ENCODE measurements at places on chromosomes 2 and 18.
A peak's percentile ranks its signal among the peaks of the same experiment; 100 is the strongest.

DNA sequence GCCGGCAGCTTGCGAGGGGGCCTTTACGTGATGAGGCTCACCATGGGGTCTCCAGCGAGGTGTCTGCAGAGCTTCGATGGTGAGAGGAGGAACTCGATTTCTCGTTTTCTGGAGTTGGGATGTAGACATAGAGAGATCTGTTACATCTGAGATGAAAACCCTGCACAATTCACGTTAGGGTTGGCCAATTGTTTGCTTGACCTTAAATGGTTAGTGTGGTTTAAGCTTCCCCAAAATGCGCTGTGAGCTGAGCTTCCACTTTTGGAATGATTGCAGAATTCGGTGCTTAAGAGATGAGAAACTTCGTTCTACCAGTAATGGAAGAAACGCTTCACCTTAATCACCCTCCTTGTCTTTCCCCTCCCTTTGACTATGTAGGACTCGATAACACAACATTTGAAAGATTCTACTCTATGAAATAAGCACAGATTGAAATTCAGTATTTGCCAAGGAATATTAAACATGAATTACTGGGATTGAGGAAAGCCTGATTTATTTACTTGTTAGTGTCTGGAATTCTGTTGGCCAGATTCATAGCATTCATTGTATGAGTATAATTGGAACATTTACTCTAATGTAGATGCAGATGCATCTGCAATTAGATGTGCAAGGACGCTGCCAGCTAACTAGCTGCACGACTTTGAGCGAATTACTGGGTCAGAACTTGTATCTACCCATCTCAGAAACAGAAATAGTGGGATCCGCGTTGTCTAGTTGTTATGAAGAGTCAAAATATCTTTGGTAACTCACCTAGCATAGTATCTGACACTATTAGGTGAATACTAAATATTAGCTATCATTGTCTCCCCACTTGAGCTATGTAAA lies 1.6 kb upstream of the KLF7 start:
- no peak for DNase-seq

GRCh38 chr2:74436848-74437695 lies 4.7 kb downstream of the RTKN start:
- DNase-seq: no peak

DNA sequence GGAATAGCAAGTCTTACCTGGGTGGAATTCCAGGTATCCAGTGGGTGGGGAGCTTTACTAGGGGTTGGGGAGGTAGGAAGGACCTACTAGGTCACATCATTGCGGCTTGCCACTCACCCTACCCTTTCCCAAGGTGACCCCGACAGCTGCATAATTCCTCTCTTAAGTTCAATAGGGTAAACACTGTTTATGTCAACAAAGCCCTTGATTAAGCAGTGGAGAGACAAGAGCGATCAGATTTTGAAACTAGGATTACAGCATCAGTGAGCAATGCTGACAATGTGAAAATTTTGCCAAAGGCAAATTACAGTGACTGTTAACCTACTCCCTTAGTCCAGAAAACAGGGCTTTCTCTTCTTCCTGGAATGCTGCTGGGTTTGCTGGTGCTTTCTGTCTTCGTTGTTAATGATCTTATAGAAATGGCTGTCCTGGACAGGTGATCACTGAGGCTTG lies 14.5 kb downstream of the SLC19A3 start:
- DNase-seq: no peak

DNA sequence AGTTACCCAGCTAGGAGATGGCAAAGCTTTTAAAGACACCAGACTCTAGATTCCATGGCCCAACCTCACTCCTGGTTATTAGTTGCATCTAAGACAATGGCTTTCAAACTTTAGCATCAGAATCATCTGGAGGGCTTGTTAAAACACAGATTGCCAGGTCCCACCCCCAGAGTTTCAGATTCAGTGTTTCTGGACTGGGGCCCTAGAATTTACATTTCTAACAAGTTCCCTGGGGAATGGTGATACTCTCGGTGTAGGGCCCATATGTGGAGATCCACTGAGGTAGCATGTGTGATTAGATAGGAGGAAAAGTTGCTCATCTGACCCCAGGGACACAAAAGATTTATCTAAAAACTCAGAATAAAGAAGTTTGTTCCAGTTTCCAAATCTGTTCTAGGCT lies 14.5 kb upstream of the TTR start:
- no peak for DNase-seq

DNA sequence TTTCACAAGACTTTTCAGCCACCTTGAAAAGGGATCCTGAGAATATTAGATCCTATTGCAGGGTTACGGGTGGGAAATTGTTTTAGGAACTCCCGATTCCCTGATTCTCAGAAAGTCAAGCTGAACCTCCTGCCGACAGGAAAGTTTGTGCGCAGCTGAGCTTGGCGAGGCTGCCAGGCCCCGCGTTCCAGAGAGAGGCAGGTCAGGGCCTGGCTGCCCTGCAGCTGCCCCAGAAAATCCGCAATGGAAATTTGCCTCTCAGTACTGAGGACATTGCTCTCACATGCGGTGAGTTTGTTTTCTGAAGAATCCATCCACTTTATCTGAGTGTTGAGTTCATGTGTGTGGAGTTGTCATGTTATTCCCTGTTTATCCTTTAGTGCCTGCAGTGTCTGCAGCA lies 144.2 kb downstream of the RTP5 start:
- no peak for DNase-seq

DNA sequence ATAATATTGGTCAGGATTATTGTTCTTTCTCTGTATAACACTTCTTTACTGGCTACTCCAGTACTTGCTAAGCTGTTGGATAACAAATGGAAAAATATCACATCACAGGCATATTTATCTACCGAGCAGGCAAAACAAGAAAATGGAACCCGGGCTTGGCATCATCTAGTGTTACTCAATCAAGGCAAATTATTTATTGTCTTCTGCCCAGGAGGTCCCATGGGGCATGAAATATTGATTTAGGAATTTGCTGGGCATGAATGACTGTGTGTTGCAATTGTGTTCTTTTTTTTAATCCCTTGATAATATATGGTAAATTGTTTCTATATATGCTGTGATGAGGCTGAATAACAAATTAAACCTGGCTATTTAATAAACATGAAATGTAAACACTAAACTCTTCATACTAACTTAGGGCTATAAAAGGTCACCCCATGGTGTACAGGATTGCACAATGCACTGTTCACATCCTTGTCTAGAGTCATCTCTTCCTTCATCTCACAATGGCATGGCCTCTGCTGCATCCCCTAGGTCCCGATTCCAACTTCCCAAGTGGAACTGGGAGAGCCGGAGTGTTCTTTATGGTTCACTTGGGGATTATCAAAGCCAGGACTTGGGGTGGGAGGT lies 2.2 kb upstream of the PARD3B start:
- DNase-seq: no peak

GRCh38 chr2:206084870-206085741 lies 868 bp downstream of the INO80D start:
- DNase-seq: peak; percentile 48

GRCh38 chr2:210626849-210627248 lies 70.5 kb downstream of the CPS1 start:
- no peak for DNase-seq

GRCh38 chr2:27152796-27153464 lies 4.1 kb downstream of the TCF23 start:
- peak; percentile 95 for DNase-seq

- no peak for DNase-seq
Observed at GRCh38 chr2:61720911-61721310, 132.9 kb downstream of the FAM161A start.

DNA sequence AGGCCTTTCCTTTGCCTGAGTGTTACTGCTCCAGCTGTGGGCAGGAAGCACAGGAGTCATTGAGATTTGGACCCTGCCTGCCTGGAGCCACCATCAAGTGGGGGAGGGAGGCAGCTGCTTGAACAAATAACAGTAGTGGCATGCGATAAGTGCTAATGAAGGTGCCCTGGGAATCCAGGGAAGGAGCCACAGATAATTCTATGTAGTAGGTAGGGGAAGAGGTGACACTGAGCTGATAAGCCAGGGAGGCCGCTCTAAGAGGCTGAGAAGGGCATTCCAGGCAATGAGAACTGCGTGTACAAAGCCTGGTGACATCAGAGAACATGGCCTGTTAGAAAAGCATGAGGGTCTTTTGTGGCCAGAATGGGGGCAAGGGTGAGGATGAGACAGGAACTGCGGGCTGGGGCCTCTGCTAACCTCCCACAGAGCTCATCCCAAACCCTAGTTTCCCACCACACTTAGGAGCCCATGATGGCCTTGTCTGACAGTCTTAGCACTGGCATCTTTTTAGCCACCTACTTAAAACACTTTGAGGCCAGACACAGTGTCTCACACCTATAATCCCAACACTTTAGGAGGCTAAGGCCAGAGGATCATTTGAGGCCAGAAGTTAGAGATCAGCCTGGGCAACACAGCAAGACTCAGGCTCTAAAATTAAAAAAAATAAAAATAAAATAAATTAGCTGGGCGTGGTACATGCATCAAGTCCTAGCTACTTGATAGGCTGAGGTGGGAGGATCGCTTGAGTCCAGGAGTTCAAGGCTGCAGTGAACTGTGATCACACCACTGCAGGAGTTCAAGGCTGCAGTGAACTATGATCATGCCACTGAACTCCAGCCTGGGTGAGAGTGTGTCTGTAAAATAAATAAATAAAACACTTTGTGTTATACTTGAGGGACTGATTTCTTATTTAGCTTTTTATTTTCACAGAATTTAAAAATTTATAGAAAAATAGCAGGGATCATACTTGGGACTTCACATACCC lies 58.9 kb downstream of the TET3 start:
- DNase-seq: no peak

GRCh38 chr2:168525716-168526446 lies 69.8 kb downstream of the CERS6 start:
- no peak for DNase-seq

GRCh38 chr2:25402477-25402876 lies 60.8 kb upstream of the DNMT3A start:
- no peak for DNase-seq

DNA sequence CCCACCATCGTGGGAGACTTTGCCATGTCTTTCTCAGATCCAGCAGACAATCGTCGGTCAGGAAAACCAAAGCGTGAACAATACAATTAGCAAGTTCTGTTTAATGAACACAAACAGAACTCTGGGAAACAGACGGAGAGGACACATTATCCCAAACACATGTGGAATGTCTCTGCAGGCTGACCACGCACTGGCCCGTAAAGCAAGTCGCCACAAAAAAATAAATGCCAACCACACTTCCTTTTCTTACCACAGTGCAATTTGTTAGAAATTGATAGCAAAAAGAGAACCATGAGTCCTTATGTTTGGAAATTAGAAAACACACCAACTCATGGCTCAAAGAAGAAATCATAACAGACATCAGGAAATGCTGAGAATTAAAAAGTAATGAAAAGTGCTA lies 210.9 kb downstream of the TWIST2 start:
- DNase-seq: no peak

GRCh38 chr2:200770847-200771246 lies 40.9 kb upstream of the BZW1 start:
- no peak for DNase-seq

- DNase-seq: peak; percentile 23
Observed at GRCh38 chr2:74585406-74586185, 31.1 kb downstream of the DOK1 start.

Measured in RPMI8226 (cell line).